ENCODE measurements at places on chromosomes 11 and 22.

DNA sequence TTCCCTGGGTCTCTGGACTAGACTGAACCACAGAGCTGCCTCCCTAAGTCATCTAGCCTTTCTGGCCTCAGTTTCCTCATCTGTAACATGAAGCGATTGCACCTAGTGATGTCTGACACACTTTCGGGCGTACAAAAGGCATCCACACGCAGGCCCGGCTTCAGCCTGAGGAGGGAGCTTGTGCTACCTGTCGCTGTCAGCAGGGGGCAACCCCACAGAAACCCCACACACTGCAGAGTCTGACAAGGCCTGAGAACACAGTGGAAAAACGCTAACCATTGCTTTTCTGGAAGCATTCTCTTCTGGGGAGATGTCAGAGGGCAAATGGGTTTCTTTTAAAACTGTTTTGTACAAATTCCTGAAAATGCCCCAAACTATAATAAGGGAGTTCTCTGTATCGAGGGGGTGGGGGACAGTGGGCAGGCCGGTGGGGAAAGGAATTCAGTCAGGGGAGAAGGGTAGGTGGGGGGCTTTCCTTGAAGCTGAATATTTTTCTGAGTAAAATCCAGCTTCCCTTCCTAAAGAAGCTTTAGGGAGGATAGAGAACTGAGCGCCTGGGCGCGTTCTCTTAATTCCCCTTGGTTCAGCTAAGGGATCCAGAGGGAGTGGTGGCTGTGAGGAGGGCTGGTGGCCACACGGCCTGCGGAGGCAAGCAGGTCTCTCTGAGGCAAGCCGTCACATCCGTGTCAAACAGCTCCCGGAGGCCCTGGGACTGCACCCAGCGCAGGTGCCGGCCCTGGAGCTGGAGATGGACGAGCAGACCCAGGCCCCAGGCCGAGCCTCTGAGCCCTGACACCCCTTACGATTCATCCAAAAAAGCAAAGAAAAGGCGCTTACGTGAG, 533 bp downstream of the ELF5 start:
- DNase-seq: peak; percentile 57

DNA sequence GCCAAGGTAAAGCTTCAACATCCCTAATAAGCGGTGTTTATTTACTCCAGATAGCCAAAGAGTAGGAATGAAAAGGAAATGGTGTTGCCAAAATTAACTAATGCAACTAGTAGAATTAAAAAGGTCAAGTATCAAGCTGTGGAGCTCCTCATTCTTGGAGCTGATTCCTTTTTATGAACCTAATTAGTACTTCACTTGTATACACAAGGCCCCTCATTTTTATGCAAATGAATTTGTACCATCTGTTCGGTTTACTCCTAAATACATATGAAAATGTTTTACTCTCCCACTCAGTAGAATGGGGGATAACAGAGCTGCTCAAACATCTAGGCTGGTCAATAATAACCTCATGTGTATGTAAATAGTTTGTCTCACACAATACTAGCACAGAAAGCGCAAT, 426.4 kb upstream of the LUZP2 start:
- no peak for DNase-seq

GRCh38 chr11:47156333-47156732, 20.3 kb downstream of the ARFGAP2 start:
- no peak for DNase-seq

DNA sequence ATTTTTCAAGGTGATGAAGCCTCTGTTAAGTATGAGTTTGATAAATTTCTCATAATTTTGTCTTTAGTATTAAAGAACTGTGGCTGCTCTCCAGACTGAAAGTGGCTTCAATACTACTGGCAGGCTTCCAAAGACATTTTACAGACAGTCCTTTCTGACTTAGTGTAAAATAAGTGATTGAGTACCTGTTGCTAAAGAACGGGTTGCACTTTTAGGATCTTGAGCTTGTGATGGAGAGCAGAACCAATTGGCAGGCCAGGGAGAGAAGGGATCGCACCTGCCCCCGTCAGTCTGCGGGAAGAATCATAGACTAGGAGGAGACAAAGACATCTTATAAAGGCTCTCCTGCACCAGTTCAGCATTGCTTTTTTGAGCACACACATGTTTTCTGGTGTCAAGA, 4.4 kb downstream of the NCAM1 start:
- DNase-seq: no peak

DNA sequence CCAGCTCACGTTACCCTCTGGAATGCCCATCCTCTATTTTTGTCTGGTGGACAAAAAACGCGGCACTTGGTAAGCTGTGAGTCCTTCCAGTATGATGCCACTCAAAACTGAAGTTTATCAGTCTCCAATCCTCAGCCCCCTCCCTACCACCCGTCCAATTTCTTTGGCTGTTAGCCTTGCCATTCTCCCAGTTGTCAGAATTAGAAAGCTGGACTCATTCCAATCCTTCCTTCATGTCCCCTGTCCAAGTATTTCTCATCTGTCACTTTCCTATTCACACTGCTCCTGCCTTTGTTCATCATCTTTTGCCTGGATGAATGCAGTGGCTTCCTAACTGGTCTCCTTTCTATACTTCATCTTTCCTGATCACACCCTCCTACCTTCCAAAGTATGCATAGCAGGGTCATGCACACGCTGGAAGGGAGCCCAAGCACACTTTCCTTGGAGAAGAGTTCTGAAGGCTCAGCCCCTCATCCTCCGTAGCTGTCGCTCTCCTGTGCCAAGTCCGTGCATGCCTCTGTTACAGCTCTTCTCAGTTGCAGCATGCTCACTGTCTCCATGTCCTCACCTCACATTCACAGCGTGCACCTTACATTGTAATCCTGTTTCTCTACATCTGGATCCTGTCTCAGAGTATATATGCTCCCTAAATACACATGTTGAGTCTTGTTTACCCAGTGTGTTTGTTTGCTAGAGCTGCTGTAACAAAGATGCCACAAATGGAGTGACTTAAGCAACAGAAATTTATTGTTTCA, 19.4 kb downstream of the APLP2 start:
- no peak for DNase-seq

GRCh38 chr11:79932612-79933011, 491.8 kb upstream of the TENM4 start:
- DNase-seq: no peak

DNA sequence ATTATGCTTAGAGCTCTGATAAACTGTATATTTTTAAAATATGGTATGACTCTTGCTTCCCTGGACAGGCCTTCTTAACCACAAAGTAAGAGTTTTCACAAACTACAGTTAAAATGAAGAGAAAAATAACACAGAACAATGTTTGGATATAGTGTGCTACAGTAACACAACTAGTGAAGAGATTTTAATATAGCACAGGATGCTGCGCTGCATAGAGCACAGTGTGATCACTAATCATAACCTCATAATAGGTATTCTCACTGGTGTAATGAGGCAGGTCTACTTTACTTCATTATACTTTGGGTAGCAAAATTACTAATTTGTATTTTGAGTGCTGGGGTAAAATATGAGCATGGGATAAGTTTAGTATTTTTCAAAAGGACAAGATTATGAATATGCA, 256.5 kb downstream of the GUCY1A2 start:
- no peak for DNase-seq

DNA sequence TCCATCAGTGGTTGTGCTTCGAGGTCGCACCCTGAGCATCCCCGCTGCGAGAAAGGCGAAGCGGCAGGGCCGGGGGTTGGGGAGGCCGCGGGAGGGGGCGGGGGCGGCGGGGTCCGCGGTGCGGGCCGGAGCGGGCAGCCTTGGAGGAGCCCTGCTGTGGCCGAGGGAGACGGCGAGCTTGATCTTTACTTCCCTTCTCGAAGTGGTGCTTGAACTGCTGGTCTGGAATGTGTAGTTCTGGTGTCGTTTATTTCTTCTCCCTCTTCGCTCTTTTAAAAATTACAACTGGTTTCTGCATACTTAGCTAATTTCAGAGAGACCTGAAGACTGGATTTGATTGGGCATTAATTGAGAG, 1.1 kb downstream of the APLP2 start:
- peak; percentile 18 for DNase-seq

DNA sequence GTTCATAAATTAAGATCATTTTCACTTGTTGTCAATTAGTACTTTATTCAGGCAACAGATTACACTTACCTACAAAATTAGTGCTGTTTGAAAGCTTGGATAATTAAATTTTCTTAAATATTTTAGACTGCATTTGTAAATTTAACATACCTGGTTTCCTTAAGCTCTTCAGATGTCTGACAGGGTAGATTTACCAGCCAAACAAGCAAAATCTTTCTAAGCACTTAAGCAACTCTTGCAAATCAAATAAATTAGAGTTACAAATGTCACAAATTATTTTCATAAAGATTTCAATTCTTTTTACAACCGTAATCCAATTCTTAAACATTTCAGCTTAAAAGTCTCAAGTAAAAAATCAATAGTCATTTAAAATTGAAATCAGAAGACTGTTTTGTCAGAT, 129.8 kb downstream of the DBX1 start:
- DNase-seq: no peak

DNA sequence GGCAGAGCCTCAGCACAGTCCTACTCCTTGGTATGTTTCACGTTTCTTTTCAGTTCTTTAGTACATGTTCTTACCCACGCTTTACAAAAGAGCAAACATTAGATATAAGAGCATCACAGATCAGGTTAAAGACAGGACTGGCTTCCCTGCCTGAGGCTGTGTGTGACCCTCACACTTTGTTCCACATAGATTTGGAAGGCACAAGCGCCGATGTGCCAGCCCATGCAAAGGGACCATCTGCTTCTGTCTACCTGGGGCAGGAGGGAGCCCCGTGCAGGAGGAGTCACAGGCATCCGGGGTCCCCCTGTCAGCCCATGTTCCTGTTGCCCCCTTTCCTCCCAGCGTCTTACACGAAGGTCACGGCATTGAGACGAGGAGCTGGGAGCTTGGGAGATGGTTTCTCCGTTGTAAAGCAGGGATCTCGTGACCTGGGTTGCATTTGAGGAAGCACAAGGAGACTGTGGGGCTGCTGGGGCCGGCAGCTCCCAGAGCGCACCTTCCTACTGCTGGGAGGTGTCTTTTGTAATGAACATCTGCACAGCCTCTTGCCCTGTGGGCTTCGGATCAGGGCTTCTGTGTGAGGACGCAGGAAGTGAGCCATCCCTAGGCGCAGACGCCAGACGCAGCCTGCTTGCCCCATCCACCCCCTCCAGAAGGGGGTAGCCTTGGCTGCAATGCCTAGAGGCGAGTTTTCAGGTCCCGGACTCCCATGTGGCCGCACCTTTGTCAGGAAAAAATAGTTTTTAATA, 72.6 kb downstream of the SCN3B start:
- DNase-seq: no peak

- DNase-seq: no peak
Observed at GRCh38 chr11:74984070-74984469, 4.7 kb upstream of the NEU3 start.

DNA sequence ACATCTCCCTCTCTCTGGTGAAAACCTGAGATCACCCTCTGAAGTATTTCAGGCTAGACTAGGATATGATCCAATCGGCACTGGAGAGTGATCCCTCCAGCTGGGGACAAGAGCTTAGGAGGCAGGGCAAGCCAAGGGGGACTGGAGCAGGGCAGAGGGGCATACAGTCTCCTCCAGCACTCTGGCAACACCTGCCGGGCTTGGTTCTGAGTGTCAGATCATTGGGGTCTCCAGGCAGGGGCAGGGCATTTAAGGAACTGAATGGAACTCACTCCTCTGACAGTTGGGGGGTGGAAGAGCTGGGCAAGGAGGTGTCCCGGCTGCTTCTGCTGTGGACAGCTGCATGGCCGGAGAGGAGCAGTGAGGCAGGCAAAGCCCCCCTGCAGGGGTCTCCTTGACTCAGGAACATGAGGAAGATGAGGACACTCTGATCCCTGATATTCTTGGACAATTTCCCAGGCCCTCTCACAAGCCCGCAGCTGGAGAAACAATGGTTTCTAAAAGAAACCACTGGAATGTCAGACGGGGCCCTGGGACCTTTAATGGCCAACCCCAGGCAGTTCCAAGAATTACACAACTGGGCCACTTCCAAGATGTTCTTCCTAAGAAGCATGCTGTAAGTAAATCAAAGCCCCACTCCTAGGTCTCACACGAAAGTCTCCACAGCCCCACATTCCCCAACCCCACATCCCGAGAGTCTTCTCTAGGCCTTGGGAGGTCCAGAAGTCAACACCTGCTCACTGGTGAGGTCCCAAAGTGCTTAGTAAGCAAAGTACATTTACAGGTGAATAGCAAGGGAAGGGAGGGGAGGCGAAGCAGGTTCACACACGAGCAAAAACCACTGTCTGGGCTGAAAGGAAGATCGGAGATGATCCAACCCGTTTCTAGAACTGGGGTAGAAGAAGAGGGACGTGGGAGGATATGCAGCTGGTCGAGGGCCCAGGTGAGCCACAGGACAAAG, 1.2 kb upstream of the CCDC86 start:
- no peak for DNase-seq
